Urinary bladder (tissue), 4 donors: ENCODE measurements at places on chromosomes 3 and 15.

GRCh38 chr15:101053261-101053660 lies 134.1 kb downstream of the LRRK1 start:
- no peak for DNase-seq

DNA sequence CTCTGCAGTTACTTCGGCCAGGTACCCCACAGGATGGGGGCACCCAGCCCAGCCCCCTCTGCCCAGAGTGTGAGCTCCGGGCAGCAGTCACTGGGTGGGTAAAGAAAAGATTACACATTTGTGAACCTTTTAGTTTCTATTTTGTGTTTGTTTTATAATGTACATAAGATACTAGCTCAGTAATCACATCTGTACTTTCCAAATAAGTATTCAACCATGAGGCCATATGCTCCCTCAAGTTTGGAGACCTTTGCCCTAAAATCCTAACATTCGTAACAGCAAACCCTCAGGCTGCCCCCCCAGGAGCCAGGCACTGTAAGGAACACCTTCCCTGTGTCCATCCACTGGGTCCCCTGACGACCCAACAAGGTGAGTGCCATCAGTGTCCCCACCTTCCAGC lies 68.3 kb upstream of the SLC6A6 start:
- no peak for DNase-seq

DNA sequence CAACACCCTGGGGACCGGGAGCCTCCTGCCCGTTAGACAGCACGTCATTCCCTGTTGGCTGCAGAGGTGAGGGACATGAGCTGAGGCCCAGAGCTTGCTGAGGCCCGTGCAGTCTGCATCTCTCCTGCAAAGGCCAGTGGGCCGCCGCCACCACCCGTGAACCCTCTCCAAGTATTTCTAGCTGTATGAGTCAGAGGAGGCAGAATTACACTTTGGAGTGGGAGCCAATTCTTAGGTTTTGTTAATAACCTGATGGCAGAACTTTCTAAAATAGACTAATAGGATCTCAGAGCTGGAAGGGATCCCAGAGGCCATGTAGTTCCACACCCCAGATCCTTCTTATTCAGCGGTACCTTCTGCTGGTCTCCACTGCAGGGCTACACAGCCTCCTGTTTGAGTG lies 335.2 kb upstream of the CTDSPL start:
- DNase-seq = no peak

GRCh38 chr15:91100814-91101607 lies 954 bp downstream of the SV2B start:
- no peak for DNase-seq
